ENCODE measurements at places on chromosomes 5 and 9.

DNA sequence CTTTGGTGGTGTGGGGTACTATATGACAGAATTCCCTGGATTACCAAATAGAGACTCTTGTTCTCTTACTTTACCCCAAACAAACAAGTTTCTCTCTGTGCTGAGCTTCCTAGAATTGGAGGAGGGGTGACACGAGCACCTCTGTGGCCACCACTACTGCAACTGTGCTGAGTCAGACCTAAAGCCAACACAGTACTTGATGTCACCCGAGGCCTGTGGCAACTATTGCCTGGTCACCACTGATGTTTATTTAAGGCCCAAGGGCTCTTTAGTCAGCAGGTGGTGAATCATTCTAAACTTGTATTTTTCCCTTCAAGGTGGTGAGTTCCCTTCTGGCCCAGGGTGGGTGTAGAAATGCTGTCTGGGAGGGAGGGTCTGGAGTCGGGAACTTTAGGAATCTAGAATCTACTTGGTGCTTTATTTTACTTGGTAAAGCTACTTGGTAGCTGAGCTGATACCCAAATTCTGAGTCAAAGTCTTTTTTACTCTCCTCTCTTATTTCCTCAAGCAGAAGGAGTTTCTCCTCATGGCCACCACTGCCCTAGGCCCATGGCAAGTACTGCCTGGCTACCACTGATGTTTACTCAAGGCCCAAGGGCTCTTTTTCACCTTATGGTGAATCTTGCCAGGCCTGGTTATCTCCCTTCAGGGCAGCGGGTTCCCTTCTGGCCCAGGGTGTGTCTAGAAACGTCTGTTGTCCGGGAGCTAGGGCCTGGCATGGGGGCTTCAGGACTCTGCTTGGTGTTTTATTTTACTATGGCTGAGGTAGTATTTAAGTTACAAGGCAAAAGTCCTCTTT lies 9.8 kb downstream of the LURAP1L start:
- DNase-seq, result no peak

DNA sequence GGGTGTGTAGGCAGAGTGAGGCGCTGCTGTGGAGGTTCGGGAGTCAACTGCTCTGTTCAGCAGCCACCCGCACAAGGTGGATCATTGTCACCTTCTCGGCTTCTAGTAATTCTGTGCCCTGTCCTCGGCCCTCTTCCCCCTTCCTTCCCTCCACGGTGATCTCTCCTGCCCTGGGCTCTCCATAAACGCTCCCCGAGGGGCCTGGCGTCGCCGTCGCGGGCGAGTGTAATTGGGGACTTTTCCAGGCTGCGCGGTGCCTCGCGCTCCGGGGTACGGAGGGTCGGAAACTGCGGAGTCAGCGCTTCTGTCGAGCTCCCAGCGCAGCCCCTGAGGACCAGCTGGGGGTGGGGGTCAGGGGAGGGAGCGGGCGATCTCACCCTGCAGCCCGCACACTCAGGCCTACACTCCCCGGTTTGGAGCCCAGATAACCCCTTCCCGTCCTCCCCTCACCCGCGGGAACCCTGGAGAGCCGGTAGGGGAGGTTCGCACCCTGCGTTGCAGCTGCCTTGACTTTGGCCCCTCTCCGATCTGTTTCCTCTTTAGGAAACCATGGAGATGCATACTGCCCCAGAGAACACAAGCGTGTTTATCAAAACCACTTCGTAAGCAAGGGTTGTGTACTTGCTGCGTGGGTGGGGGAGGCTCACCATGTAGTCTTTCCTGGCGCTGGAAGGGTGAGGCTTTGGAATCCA lies 188.3 kb upstream of the ZNF618 start:
- no peak for DNase-seq

- no peak for DNase-seq
These were observed 46.8 kb upstream of the ELL2 start for GRCh38 chr5:96008487-96008886.

GRCh38 chr5:59125011-59125961 lies 542.4 kb downstream of the RAB3C start:
- peak; percentile 27 for DNase-seq

DNA sequence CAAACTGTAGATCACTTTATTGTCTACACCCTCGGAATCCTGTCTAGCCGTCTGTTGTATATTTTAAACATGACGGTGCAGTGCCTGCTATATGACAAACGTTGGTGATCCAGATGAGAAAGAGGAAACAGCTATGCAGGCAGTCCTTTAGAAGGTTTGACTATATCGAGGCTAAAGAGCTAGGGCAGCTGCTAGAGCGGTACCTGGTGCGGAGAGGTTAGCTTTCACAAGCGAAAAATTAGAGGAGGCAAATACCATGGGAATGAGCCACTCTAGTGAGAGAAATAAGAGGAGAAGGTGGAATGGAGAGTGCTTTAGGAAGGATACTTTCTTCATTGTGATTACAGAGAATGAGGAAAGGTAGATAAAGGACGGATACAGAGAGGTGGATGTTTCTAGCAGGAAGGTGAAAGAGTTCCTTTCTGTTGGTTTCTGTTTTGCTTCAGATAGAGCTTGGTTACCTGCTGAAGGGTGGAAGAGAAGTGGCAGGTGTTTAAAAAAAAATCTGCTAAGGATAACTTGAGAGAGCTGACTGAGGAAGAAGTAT lies 959 bp upstream of the FBXL17 start:
- no peak for DNase-seq

- peak; percentile 53 for DNase-seq
These were observed 28.4 kb upstream of the SSBP2 start for GRCh38 chr5:81779125-81779915.

DNA sequence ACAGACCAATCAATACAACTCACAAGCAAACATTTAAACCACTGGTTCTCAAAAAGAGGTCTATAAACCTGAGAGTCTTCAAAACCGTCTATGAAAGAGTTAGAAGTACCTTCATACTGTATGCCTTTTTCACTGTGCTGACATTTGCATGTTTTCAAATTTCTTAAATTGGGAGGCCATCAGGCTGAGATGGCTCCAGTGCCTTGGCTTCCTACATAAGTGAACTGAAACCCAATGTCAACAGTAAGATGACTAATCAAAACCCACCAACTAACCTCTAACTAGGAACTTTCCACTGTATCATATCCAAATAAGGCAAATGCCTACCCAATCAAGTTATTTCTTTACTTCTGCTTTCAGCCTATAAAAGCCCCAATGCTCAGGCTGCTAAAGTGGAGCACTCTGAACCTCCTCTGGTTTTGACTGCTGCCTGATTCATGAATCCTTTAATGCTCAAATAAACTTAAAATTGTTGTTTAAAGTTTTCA lies 35.1 kb downstream of the FAM13B start:
- DNase-seq, result no peak

- no peak for DNase-seq
These were observed 424.6 kb downstream of the CCDC171 start for GRCh38 chr9:15977438-15977837.

DNA sequence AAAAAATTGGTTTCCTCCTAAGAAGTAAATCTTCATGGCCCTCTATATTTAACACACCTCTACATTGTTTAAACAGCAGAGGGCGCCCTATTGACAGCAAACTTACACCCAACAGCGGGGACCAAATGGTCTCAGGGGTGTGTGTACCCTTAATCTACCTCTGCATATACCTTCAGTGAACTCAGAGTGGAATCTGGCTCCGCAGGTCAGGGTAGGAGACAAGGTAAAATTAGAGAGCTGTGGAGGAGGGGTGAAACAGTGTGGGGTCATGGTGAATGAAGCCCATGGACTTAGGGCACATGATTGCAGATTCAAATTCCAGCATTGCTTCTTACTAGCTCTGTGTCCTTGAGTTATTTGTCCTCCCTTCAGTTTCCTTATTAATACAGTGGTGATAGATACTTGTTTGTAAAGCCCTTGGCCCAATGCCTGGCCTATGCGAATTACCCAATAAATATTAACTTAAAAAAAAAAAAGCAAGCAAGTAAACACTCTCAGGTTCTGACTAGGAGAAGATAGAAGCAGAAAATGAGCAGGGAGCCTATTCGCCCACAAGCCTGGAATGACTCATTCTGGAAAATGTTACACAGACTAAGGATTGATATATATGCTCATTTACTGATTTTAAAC lies 122.9 kb downstream of the CAVIN4 start:
- DNase-seq, result no peak

- no peak for DNase-seq
These were observed 80.6 kb downstream of the COL5A1 start for GRCh38 chr9:134722120-134722701.

- DNase-seq, result no peak
These were observed 57.3 kb downstream of the RIGI start for GRCh38 chr9:32468740-32469139.

DNA sequence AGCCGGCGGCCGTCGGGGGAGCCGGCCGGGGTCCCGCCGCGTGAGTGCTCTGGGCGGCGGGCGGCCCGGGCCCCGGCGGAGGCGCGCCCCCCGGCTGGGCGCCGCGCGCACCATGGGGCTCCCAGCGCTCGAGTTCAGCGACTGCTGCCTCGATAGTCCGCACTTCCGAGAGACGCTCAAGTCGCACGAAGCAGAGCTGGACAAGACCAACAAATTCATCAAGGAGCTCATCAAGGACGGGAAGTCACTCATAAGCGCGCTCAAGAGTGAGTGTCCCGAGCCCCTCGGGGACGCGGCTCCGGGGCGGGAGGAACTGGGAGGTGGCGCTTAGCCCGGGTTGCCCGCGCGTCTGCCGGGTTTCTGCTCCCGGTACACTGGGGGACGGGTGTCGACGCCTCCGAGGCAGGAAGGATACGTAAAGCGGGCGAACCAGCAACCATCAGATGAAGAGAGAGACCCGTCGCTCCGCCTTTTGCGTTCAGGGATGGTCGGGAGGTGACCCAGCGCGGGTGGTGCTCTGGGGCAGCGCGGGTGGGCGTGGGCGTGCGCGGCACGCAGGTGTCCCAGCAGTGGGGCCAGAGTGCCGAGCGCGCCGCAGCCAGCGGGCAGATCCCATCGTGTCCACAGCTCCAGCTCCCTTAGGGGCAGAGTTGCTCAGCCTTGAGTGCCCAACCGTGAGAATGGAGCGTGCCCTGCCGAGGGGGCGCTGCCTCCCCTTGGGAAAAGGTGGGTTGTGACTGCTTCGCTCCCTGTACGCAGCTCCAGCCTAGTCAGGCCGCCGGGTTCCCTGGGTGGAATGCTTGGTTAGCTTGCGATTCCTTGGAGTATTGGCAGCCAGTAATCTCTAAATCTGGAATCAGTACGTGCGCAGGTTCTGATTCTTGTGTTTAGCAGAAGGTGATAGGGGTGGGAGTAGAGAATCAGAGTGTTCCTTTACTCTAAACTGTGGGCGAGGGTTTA lies 753 bp downstream of the ARHGAP26 start:
- DNase-seq, result peak; percentile 67

- DNase-seq, result no peak
These were observed 188.8 kb downstream of the CSNK1G3 start for GRCh38 chr5:123700624-123701287.

DNA sequence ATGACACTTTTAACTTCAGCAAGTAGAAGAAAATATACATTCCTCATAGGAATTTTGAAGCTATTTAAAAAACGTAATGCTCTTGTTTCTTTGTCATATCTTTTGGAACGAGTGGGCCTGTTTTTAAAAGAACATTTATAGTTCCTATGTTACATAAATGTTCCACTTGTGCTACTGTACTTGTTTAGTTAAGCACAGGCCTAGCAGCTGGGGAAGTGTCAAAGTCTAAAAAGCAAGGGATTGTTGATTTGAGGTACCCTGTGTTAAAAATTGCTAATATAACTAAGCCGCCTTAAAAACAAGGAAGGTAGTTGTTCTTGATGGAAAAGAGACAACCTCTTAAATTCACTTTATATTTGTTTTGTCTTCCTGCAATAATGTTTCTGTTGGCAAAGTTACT lies 27.2 kb upstream of the ELL2 start:
- DNase-seq, result no peak

DNA sequence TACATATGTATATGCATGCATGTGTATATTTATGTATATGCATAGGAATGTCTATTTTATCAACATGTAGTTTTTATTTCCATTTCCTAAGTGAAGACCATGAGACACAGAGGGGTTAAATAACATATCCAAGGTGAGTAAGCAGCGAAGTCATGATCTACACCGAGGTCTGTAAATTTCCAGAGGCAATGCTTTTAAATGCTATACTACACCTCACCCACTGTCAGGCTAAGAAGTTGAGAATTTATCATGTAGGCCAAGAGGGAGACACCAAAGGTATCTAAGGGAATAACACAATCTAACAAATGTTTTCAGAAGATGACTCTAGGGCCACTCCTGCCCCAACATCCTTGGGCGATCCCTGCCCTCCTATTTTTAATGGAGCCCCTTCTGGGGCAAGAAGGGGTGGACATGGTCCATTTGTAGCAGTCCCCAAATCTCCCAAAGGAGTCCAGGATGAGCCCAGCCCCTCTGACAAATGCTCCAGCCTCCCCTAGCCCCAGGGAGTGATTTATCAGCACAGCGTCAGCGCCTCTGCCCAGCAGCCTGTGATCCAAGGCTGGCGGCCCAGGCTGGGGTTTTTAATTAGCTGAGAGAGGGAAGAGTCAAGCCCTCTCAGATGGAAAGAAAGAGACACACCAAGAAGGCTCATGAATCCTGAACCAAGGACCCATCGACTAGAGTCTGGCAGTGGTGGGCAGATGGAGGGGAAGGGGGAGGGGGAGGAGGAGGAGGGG lies 339.9 kb downstream of the ASTN2 start:
- DNase-seq, result no peak

GRCh38 chr9:908536-909205 lies 67.2 kb downstream of the DMRT1 start:
- DNase-seq, result no peak

- no peak for DNase-seq
These were observed 1518.7 kb upstream of the WWC1 start for GRCh38 chr5:166772770-166773169.

- peak; percentile 37 for DNase-seq
These were observed 277.7 kb upstream of the PTGER4 start for GRCh38 chr5:40402007-40402364.

GRCh38 chr9:6106711-6107339 lies 91.4 kb upstream of the RANBP6 start:
- no peak for DNase-seq

DNA sequence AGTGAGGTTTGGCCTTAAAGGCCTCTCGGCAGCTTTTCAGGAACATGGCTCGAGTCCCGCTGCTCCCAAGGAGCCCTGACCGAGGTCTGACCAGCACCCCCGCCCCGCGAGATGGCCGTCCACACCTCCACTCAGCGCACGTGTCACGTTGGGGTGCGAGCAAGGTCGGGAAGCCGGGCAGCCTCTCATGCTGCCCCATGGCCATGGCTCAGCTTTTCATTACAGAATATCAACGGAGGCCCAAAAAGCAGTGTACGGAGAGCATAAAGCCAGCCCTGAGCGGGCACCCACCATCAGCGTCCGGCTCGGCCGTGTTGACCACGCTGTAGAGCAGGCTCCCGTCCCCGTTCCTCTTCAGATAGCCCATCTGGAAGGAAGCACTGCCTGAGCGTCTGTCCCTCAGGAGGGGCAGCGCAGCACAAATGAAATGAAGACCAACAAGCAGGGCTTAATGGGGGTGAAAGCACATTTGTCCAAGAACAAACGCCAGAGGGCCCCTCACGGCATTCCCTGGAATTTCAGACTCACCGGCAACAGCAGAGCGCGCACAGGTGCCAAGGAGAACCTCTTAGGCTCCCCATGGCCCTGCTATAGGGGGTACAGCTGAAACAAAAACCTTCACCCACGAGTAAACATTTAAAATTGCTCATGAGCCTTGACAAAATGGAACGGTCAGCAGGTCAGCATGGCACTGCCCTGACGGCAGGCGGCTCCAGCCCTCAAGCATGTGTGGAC lies 11.6 kb downstream of the BRD9 start:
- DNase-seq, result no peak

GRCh38 chr5:9658706-9659105 lies 28.6 kb upstream of the TAS2R1 start:
- DNase-seq, result no peak

Data from activated CD4-positive, alpha-beta memory T cell treated with anti-CD3 and anti-CD28 coated beads, Interleukin-2, amount 10 ng/mL, durations not matched to agents 7 days and 5 days (primary cell).